Activated naive CD8-positive, alpha-beta T cell treated with anti-CD3 and anti-CD28 coated beads for 36 hours (primary cell): ENCODE measurements at places on chromosomes 6 and 20. TPM values are rescaled to one million over a fixed set of nuclear protein-coding genes. Genes with fewer than 3 reads are reported as not detected.

FERMT1 gene
- 0.32 TPM for total RNA-seq

ELOVL2 gene
- total RNA-seq = not detected

LZTS3 gene
- 1.6 TPM for total RNA-seq

MDFI gene
- not detected for total RNA-seq

GPSM3 gene
- total RNA-seq = 71.3 TPM

CRYBG1 gene
- 20.3 TPM for total RNA-seq

OTOR gene
- total RNA-seq = not detected

C20orf141 gene
- not detected for total RNA-seq

GJA1 gene
- total RNA-seq = 0.06 TPM

THEMIS gene
- total RNA-seq = 48.3 TPM

PI16 gene
- total RNA-seq = 0.18 TPM

RAE1 gene
- total RNA-seq = 59.0 TPM

TNFRSF6B gene
- total RNA-seq = not detected

PNPLA1 gene
- not detected for total RNA-seq

SLC13A3 gene
- total RNA-seq = not detected

DOK5 gene
- 4.1 TPM for total RNA-seq

VGLL2 gene
- total RNA-seq = not detected

YWHAB gene
- 247 TPM for total RNA-seq

FAM209B gene
- 0.60 TPM for total RNA-seq

AGPAT4 gene
- 2.5 TPM for total RNA-seq

PGC gene
- not detected for total RNA-seq

CYP39A1 gene
- total RNA-seq = not detected
